Myometrial cell (primary cell): ENCODE measurements at places on chromosomes 4 and X. TPM values are rescaled to one million over a fixed set of nuclear protein-coding genes. Genes with fewer than 3 reads are reported as not detected.

The MCTS1 gene
- 60.3 and 67.9 TPM in 2 replicates for total RNA-seq

The UGDH gene
- total RNA-seq, result 144 and 167 TPM in 2 replicates

The RGS12 gene
- 6.1 and 8.2 TPM in 2 replicates for total RNA-seq

The USP17L26 gene
- not detected in 2 replicates for total RNA-seq

The CHIC1 gene
- total RNA-seq, result 4.4 and 5.2 TPM in 2 replicates

The CT45A10 gene
- total RNA-seq, result not detected in 2 replicates

The SPANXA2 gene
- total RNA-seq, result not detected in 2 replicates
